ENCODE measurements at places on chromosomes 11 and 22.

DNA sequence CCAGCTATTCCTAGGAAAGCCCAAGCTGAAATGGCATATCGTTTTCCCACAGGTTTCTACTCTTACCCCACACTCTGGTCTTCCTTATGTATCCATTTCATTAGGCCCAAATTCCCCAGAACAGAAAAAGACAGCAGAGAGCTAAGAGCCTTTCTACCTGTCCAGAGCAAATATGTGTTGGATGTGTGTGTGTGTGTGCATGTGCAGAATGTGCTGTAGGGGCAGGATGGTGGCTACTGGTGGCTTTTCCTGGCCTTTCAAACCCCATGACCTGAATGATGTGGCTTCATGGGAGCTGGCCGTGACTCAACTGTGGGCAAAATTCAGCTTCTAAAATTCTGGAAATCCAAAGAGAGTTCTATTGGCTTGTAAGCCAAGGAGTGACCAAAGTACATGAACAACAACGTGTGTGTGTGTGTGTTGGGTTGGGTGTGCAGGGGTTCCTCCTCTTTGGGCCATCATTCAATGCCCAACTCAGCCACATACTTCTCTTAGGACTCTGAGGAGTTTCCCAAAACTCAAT, 421.4 kb upstream of the CADM1 start:
- DNase-seq, result no peak

GRCh38 chr22:37403267-37403960, 23.9 kb downstream of the ELFN2 start:
- no peak for DNase-seq

- no peak for DNase-seq
Observed at GRCh38 chr11:83971063-83971462, 684.9 kb upstream of the CCDC90B start.

DNA sequence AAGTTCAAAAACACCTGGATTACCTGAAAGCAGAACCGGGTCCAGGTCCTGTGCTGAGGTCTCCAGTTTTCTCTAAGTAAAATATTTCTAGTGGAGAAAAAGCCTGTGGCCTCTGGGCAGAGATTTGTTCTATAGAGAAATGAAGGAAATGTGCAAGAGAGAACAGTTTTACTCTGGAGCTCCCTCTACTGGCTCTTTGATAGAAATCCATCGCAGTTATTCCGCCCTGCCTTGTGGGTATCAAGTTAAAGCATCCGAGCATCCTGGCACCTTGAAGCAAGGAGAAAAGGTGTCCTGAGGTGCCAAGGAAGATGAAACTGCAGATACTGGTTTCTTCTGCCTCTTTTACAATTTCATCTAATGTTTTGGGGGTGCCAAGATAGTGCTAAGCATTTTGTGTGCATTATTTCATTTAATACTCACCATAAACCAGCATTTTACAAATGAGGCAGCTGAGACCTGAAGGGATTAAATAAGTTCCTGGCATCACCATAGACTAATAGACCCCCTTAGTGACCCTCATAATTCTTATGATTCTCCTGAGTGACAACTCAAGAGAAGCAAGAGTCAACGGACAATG, 113.1 kb upstream of the HSD17B12 start:
- DNase-seq, result no peak

- DNase-seq, result no peak
Observed at GRCh38 chr11:108963118-108963517, 298.2 kb downstream of the DDX10 start.

GRCh38 chr22:48651036-48651890, 1176.4 kb downstream of the BRD1 start:
- no peak for DNase-seq

DNA sequence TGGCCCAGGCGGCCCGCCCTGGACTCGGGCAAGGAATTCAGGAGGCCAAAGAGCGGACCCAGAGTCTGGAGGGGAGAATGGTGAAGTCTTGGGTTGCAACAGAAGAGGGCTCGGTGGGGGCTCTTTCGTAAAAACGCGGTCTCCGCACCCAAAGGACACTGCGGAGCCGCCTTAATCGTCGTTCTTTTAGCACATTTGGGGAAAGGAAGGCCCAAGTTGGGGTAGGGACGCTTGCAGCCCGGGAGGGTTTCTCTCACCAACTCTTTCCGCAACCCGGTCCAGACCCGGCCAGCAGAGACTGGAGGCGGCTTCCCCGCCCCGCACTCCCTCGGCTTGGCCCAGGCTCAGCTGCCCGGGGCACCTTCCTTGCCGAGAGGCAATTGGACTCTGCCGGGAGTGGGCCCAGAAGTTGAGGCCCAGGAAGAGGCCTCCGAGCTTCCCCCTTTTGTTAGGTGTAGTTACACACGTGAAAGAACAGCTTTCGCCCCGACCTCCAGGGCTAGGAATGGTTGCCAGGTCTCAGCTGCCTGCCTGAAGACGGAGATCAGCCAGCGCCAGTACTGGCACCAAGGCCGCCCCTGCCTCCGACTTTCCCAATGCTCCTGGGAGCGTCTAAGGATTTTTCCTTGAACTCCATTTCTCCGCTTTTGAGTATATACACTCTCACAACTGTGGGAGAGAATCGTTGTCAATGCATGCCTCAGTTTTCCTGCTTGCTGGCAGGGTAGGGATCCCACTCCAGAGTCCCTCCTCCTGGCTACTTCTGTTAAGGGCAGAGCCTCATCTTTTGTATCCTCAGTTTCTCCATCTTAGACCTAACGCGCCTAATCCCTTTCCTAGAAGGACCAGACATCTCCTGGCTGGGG, 3.7 kb downstream of the ALX4 start:
- no peak for DNase-seq

DNA sequence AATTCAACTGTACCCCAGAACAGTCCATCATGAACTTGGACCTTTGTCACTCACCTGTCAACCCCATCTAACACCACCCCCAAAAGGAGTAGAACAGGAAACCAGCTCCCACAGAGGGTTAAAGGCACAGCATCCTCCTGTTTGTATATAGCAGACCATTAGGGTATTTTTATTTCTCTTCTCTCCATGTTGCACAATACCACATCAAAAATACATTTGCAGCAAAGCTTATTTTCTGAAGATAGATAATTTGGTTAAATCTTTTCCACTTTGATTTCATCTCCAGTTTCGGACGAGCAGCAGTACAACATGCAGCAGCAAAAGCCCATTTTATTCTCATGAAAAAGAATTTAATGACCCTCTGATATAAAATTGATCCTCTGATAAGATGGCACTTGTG, 103.1 kb downstream of the KIRREL3 start:
- DNase-seq, result no peak

DNA sequence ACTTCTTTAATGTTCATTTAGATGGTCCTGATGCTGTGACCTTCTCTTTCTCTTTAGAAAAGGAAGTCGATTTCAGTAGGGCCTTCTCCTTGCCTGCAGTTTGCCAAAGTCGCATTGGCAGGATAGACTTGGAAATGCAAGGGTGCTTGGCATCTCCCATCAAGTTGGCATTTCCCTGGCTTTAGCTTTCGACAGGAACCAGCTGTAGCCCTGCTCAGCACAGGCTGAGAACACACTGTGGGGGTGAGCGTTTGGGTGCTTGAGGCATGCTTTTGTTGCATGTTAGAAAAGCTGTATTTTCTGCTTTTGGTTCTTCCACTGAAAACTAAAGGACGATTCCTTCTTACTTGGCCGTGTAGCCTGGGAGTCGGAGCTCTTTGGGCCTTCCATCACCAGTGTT, 37.7 kb downstream of the LDLRAD3 start:
- no peak for DNase-seq

DNA sequence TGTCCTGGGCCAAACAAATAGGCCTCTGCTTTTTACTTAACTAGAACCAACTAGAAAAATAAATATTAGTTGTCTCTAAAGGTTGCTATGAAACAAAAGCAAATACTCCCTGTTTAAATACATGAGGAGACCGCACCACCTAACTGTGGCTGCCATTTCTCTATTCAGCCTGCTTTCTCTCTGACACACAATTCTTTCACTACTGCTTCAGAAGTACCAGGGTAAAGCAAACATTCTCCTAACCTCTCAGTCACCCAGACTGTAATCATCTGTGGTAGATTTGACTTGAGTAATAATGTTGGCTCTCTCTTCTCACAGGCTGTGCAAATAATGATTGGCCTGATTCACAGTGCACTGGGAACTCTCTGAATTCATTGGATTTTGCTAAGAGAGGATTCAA, 41.0 kb upstream of the MS4A8 start:
- no peak for DNase-seq

- no peak for DNase-seq
Observed at GRCh38 chr11:64489831-64490441, 101.1 kb upstream of the SLC22A12 start.

DNA sequence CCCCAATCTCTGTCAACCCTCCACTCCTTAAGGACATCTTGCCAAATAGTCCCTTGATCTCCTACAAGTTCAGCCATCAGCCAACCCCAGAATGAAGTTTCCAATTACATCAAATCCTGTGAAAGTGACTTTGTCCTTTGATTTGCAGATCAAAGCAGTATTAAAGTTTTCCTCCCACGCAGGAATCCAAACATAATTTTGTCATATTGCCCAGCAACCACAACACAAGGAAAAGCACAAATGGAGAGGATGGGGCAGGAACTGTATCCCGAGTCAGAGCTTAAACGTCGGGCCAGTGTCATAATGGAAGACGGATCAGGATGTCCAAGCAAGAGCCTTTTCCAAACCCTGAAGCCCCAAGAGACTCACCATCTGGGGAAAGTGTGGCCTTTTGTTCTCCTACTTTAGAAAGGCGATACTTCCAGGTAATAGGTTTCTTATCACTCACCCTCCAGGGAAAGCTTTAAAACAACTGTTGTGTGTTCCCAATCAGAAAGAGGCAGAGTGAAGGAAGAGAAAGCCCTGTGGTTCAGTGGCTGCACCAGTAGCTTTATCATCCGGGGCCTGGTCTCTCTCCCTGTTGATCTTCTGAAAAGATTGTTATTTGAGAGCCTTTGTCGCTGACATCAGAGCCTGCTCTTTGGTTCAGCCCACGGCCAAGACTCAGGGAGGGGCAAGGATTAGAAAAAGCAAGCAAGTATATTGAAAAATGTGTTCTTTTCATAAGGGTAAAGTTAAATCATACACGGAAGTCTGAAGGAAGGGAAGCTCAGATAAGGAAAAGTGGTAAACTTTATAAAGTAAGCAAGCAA, 41.7 kb downstream of the EXPH5 start:
- no peak for DNase-seq

DNA sequence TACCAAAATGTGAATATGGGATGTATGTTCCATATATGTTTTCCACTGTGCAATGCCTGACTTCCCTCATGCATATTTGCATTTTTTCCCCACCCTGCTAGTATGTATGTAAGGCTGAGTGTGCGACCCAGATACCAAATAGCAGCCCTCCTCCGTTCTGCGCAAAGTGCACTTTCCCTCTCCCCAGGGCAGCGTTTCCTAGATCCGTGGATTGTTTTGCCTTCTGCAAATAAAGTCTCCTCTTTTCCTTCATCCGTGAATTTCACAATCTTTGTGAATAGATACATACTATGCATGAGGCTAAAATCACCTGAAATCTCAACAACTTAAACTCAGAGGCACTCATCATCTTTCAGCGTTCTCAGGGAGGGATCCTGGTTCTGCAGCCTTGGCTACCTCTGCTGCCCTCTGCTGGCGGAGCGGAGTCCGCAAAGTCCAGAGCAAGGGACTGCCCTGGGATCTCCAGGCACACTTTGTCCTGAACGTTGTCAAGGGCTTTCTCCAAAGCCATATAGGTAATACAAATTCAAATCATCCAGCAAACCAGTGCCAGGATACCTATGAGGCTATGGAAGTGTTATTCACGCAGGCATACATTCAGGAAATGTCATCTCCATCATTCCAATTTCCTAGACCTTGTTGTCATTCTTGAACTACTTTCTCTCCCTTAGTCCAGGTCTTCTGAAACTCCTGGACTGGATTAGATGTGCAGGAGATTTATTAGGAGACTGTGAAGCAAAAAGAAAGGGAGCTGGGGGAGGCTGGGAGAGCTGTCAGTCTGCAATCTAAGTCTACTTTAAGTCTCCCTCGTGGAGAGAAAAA, 53.1 kb downstream of the CNTF start:
- DNase-seq, result no peak

DNA sequence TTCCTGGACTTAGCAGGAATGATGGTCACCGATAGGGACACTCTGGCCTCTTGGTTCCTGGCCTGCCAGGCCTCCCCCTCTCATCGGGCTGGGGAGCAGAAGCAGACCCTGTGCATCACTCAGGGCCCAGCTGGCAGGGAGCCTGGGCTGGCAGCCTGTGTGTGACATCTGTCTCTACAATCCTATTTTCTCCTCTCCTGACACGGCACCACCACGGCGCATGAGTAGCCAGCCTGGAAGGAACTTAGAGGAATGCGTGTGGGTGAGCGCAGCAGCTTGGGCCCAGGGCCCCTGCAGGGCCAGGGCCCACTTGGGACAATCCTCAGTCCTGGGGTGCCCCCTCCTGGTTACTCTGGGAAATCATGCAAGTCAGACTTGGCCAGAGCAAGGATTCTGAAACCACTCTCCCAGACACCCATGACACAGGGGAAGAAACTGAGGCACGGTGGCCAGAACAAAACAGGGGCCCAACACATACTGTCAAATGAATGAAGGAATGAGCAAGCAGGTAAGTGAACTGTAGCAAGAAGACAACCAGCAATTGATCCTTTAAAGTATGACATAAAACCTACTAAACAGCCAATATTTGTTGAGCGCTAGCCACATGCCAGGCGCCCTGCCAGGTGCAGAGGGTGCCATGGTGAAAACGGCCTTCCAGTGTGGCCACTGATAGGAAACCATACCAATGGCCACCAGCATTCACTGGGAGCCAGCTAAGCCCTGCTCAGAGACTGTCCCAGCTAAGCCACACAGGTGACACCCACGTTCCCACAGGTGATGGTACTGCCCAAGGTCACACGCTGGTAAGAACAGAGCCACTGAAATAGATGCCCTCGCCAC, 13.3 kb downstream of the RSPH14 start:
- DNase-seq, result no peak

DNA sequence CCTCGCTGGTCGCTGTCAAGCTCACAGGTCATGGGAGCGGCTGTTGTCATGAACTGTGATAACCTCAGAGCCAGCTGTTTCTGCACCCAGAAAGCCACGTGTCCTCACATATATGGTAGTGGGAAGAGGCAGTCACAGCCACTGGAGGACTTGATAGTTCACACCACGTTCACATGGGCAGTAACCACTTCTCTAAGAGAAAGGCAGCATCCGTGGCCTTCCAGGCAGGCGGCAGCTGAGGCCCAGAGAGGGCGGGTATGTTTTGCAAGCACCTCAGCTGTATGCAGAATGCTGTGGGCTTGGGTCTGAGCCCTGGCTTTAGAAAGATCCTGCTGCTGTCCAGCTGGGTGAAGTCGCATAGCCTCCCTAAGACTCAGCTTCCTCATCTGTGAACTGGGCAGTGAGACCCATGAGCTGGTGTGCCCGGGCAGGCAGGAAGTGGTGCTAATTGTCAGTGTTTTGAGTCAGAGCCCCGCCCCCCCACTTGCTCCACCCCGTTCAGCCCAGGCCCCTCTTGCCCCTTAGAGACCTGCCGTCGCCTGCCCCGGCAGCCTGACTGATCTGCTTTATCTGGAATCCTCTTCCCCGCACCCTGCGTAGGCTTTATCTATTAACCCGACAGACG, 13.3 kb downstream of the TTC38 start:
- no peak for DNase-seq

- no peak for DNase-seq
Observed at GRCh38 chr11:46075168-46075567, 46.1 kb downstream of the PHF21A start.
